ENCODE measurements at places on chromosomes 3 and 15. TPM values are rescaled to one million over a fixed set of nuclear protein-coding genes. Genes with fewer than 3 reads are reported as not detected.

ERC2 gene
- total RNA-seq, result 0.33 TPM

MESD gene
- total RNA-seq, result 28.2 TPM

UROC1 gene
- not detected for total RNA-seq

NFKBIZ gene
- total RNA-seq, result 17.4 TPM
